ENCODE measurements at places on chromosomes 5 and 9. TPM values are rescaled to one million over a fixed set of nuclear protein-coding genes. Genes with fewer than 3 reads are reported as not detected.

The IFNB1 gene
- not detected for polyA plus RNA-seq

The GZMA gene
- 6.2 TPM for polyA plus RNA-seq

The F2RL2 gene
- 0.07 TPM for polyA plus RNA-seq

The C9 gene
- 0.14 TPM for polyA plus RNA-seq

The LIX1 gene
- not detected for polyA plus RNA-seq

The SLC34A1 gene
- not detected for polyA plus RNA-seq

The HOMER1 gene
- polyA plus RNA-seq, result 1.2 TPM

The CARTPT gene
- polyA plus RNA-seq, result not detected

The PCDHB7 gene
- 0.87 TPM for polyA plus RNA-seq

The C6 gene
- polyA plus RNA-seq, result 2.4 TPM

The COL15A1 gene
- 2.9 TPM for polyA plus RNA-seq

The CYLC2 gene
- polyA plus RNA-seq, result not detected

The GMCL2 gene
- polyA plus RNA-seq, result not detected

The ERMP1 gene
- 3.1 TPM for polyA plus RNA-seq

DNA sequence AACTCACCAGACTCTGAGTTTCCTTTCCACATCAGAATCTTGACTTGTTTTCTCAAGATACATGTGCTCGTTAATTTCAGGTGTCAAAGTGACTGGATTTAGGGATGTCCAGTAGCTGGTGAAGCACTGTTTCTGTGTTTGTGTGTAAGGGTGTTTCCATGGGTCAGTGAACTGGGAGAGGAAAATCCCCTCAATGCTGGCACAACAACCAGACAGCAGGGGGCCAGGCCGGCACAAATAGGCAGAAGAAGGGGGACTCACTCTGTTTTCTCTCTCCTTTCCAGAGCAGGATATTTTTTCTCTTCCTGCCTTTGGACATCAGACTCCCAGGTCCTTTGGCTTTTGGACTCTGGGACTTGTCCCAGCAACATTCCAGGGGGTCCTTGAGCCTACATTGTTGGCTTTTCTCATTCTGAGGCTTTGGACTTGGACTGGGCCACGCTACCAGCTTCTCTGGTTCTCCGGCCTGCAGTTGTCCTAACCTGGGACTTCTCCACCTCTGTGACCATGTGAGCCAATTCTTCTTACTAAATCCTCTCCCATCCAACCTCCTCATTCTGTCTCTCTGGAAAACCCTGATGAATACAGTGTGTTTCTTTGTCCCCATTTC, 144.0 kb downstream of the CAAP1 start:
- no peak for DNase-seq

DNA sequence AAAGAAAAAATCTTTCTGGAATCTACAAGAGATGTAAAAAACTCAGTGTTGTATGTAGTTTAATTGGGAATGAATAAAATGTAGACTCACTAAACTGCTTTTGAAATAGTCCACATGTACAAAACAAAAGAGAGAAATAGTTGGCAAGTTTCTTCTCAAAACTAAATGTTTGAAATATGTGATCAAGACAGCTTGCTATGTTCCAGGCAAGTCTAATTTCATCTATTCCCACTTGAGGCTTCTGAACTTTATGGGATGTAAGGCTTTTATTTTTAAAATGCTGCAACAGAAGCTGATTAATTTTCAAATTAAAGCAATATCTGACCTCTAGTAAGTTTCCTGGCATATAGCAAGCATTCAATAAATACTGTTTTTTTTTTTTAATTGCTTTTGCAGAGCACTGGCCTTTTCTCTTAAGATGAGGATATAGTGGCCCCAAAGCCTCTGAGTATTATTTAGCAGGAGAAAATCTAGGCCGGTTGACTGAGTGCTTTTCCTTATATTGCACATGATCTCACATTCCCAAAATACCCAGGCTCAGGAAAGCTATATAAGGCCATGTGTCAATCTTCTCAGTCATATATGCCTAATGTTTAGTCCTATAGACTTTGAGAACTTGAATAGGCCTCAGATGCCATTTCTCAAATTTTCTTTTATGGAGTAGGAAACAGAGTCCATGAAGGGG, 183.2 kb downstream of the NTRK2 start:
- no peak for DNase-seq

GRCh38 chr5:88895681-88896501, 12.9 kb upstream of the MEF2C start:
- no peak for DNase-seq

GRCh38 chr9:80061940-80062339, 490.2 kb downstream of the TLE4 start:
- DNase-seq, result peak; percentile 5

DNA sequence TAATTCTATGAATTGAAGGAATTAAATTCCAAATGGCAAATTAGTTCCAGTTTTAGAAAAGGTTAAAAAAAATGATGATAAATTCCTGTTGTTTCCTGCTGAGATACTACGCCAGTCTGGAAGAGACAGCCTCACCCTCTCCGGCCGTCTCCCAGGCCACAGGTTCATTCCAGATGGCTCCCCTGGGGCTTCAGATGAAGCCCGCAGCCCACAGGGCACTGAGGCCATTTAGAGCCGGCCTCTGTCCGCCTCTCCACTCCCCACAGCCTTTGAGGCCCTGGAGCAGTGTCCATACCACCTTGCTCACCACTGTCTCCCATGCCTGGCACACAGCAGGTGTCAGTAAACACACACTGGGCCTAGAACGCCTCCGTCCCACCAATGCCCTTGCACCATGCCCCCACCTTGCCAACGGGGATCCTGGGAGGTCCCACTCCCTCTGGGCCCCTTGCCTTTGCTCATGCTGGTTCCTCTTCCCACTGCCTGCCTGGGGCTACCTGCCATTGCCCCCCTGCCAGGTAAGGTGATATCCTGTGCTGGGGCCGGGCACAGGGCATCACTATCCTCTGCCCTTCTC, 26.1 kb downstream of the GFPT2 start:
- DNase-seq, result no peak

- no peak for DNase-seq
Measured at GRCh38 chr5:18370531-18370930, 736.3 kb downstream of the TAF11L14 start.

DNA sequence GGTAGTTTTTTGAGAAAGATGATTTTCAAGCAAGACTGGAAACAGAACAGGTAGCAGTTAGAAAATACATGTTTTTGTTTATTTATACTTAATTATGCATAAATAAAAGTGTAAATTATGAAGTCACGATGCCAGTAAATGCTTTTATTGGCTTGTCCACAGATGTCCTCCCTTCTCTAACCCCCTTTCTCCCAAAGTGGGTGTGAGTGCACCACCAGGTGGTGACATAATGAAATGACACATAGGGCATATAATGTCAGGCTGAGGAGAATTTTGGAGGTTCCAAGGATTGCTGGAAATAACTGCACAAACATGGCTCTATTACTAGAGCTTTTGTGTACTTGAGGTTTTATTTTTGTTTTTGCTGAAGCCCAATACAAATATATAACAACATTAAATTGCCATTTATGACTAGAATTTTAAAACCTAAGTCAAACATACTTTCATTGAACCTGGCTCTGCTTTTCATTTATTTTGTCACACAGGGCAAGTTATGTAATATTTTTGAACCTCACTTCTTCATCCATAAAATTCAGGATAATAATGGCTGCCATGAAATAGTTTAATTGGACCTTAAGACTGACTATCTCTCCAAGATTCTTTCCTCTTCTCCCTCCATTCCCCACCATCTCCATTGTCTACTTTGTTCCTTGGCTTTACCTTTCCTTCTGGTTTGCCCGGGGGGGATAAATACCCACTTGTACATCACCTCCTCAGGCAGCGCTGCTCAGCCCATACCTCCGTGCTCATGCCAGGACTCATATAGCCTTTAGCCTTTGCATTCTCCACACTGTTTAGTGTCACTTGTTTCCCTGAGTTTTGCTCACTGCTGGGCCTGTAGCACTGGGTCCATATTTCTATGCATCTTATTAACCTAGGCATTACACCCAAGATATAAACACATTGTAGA, 168.8 kb downstream of the PDE4D start:
- DNase-seq, result no peak

DNA sequence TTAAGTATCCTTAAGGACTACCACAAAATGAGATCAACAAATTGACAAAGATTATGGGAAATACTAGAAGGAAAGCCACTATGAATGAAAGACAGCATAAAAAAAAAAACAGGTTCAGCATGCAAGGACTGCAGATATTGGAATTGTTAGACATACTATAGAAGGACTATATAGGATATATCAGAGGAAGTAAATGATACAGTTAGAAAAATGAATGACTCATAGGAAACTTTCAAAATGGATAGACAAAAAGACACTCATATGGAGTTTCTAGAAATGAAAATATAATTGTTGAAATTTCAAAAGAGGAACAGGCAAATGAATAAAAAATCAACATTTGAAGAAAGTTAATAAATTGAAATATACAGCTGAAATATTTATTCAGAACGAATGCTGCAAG, 180.6 kb downstream of the PLK2 start:
- no peak for DNase-seq

DNA sequence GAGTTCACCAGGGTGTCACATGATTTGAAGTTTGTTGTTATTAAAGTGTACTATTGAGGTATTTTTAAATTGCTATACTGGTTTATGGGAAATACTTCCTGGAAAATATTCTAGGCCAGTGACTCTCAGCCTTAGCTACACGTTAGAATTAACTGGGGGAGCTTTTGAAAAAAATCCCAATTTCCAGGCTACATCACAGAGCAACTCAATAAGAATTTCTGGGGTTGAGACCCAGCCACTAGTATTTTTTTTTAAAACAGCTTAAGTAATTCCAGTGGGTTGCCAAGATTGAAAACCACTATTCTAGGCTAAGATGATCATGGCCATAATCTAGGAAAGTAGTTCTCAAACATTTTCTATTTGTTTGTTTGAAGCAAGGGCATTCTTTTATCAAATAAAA, 142.9 kb upstream of the GRIA1 start:
- DNase-seq, result no peak

GRCh38 chr5:181261320-181262049, 542 bp upstream of the TRIM52 start:
- DNase-seq, result peak; percentile 82

GRCh38 chr5:142063878-142064331, 44.7 kb upstream of the NDFIP1 start:
- peak; percentile 88 for DNase-seq

DNA sequence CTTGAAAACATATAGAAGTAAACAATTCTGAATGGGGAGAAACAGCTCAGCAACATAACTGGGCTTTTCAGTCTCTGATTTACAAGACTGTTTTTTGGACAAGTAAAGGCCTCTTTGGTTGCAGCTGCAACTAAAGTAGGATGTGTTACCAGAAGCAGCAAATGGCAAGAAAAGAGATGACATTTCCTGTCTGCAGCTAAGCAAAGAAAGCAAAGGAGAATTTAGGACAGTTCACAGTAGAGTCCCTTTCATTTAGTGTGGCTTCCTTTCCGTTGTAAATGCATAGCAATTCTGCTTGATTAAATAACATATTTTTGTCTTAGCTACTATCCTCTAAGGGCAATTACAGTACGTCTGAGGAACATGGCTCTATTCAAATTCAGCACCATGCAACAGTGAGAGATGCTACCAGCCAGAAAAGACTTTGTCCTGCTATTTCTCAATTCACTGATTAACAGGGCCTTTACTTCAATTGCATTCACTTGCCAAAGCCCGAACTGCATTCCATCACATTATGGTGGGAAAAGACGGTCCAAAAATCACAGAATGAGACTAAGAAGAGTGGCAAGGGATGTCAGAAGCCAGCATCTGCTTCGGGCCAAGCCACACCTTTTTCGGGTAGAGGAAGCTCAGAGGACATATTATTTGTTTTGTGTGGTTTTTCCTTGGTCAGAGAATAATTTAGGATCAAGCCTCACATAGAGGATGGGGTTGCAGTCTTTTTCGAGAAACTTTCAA, 107.7 kb downstream of the SEMA6A start:
- no peak for DNase-seq

GRCh38 chr5:93058309-93058708, 522.7 kb downstream of the NR2F1-AS1 start:
- peak; percentile 46 for DNase-seq

DNA sequence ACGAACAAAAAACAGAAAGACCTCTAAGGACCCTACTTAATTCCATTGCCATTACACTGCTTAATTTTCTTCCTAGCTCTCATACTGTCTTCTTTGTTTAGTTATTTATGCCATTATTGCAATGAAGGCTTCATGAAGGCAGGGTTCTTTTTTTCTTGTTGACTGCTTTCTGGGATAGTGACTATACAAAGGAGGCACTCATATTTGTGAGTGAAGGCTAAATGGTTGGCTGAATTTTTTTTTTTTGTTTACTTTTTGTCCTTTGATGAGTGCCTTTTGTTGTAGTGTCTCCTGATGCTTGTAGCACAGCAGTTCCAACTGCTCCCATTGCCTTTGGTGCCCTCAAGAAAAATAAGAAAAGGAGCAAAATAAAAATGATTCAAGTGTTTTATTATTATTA, 17.8 kb downstream of the CTNNA1 start:
- no peak for DNase-seq

- no peak for DNase-seq
Measured at GRCh38 chr9:5389109-5389732, 48.5 kb downstream of the PLGRKT start.

GRCh38 chr9:135976531-135976930, 15.4 kb upstream of the UBAC1 start:
- no peak for DNase-seq

GRCh38 chr9:127033789-127034188, 88.6 kb downstream of the ANGPTL2 start:
- peak; percentile 30 for DNase-seq

DNA sequence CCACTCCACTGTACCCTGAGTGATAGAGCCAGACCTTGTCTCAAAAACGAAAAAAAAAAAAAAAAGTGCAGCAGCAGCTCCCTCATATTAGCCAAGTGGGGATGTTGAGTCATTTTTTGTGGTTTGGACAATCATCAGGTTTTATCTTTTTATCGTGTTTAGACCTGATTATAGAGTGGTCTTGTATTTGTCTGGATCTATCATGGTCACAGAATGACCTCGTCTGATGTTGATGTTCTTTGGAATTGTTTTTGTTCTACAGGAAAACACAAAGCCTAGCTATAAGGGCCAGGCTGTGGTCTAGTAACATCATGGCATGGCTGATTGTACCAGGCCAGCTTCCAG, 1.6 kb upstream of the FBXW11 start:
- no peak for DNase-seq

- no peak for DNase-seq
Measured at GRCh38 chr5:63958654-63959053, 3.6 kb downstream of the HTR1A start.

- DNase-seq, result no peak
Measured at GRCh38 chr5:98085593-98085992, 687.9 kb upstream of the RGMB start.

- DNase-seq, result peak; percentile 62
Measured at GRCh38 chr9:75200892-75201470, 112.7 kb downstream of the OSTF1 start.

DNA sequence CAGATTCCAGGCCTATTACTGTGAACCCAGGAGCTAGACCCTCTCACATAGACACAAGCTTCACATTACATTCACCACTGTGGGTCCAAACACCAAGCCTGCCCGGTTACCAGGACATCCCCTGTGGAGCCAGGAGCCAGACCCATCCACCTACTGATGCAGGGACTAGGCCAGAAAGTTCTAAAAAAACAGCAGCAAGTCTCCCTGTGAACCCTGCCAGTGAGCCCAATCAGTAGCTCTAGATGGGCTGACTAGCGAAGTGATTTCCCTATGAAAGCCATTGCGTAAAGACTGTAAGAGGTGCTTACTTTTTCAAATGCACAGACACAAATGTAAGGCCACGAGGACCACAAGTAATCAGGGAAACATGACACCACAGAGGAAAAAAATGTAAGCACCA, 352.3 kb downstream of the TMEM161B start:
- no peak for DNase-seq

- peak; percentile 61 for DNase-seq
Measured at GRCh38 chr5:150176745-150177477, 10.3 kb downstream of the CDX1 start.
